Right lung (tissue), 10 donors: ENCODE measurements at places on chromosomes 5 and 9.

- DNase-seq: no peak
These were observed 126.8 kb downstream of the SLC1A3 start for GRCh38 chr5:36733183-36733582.

- DNase-seq: no peak
These were observed 30.1 kb downstream of the IPPK start for GRCh38 chr9:92639791-92640271.

- DNase-seq: no peak
These were observed 79.8 kb upstream of the PAPPA start for GRCh38 chr9:116073826-116074225.

GRCh38 chr5:92758552-92758951 lies 822.5 kb downstream of the NR2F1-AS1 start:
- DNase-seq: no peak

- no peak for DNase-seq
These were observed 419.3 kb upstream of the ADAMTS16 start for GRCh38 chr5:4720831-4721230.

DNA sequence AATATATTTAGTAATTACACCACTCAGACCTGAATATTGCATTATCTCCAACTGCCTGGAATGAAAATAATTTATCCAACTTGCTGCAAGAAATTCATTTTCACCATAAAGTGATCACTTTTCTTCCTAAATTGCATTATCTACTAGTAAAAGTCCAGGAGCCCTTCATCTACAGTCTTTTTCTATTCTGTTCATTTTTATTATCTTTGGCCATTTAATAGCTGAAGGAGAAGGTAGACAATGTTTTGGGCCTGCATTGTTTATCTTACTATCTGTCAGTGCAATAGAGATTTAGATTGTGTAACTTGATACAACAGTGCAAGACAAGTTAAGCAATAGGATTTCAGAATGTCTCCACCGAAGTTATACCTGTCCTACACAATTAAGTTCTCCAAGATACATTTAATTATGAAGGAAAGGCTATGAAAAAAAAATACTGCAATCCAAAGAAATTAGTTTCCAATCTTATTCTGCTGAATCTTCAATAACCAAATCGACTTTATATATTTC lies 1339.7 kb upstream of the CDH6 start:
- no peak for DNase-seq

GRCh38 chr5:61277190-61277589 lies 54.9 kb upstream of the ZSWIM6 start:
- no peak for DNase-seq

DNA sequence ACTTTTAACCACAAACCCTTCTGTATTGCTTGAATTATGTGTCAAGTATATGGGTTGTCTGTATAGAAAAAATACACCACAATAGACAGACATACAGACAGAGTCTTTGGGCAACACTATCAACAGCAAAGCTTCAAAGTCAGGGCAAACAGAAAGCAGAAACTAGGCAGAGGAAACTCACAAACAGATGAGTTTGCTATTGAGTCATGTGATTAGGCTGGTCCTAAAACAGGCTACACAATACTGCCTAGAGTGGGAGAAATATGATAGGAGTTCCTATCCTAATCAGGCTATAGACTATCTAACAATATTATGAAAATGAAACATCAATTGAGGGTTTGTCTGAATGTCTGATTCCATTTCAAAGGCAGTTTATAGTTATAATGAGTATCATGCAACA lies 156.4 kb downstream of the EDIL3 start:
- no peak for DNase-seq
